ENCODE measurements at places on chromosomes 1 and 21. TPM values are rescaled to one million over a fixed set of nuclear protein-coding genes. Genes with fewer than 3 reads are reported as not detected.

The FAM3B gene
- total RNA-seq = not detected

The FCRL5 gene
- total RNA-seq = not detected

The FDPS gene
- 144 TPM for total RNA-seq

The CRYAA gene
- total RNA-seq = not detected

The RNU1-1 gene
- under 0.01 TPM for total RNA-seq

The APOBEC4 gene
- not detected for total RNA-seq

The TBX15 gene
- under 0.01 TPM for total RNA-seq

The UTP25 gene
- total RNA-seq = 6.2 TPM

The UBL4B gene
- total RNA-seq = not detected

The FBLIM1 gene
- 96.7 TPM for total RNA-seq

The BCAR3 gene
- total RNA-seq = 97.4 TPM
